ENCODE measurements at places on chromosomes 7 and 10.

GRCh38 chr7:151382079-151382885 is 27.6 kb downstream of the WDR86 start:
- no peak for DNase-seq

DNA sequence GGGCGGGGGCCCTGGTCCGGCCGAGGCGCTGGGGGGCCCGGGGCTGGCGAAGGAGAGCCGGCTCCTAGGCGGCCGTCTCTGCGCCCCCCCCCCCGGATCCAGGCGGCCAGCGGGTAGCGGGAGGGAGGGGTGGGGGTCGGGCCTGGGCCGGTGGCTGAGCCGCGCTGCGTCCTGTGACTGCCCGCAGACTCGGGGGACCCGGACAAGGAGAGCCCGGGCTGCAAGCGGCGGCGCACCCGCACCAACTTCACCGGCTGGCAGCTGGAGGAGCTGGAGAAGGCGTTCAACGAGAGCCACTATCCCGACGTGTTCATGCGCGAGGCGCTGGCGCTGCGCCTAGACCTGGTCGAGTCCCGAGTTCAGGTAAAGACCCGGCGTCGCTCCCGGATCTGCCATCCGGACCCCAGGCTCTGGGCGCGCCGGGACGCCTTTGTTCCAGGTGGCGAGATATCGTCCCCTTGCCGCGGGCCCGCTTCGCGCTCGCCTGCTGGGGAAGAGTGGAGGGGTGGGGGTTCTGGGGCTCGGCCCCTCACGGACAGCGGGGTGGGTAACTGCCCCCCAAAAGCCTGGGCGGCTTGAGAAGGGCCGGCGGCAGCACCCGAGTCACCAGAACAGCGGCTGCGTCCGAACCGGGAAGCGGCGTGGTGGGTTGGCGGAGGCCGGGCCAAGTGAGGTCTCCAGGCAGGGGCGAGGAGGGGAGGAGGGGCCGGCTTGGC is 819 bp downstream of the UNCX start:
- DNase-seq = no peak

DNA sequence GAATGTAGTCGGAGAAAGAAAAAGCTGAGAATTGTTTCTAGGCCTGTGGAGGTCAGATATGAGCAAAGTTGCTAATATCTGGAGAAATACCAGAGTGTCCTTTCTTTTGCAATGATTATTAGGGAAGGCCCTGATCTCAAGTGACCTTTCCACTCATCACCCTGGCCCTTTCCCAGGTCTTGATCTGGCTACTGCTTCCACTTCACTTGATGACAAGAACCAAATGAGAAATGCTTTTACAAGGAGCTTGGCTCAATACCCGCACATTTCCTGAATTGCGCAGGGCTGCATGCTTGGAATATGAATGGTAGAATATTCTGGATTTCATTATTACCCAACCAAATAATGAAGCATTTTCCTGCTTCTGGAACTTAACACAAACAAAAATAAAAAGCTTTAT is 104.6 kb downstream of the ITGB8 start:
- no peak for DNase-seq

DNA sequence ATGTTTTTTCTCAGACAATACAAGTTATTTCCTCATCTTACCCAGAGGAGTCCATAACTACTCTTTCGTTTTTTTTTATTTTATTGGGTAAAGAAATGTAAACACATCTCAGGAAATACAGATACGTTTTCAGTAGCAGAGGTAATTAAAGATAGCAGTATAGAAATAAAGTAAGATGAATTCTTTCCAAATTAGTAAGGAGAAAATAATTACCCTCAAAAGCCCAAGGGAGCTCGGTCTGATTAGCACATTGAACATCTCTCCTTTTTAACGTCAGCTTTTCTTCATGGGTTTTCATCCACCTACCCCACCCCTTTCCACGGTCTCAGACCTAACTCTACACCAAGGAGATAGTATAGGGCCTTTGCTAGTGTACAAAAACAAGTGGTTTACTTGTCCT is 294.2 kb downstream of the GRID1 start:
- no peak for DNase-seq
